ENCODE measurements at places on chromosomes 6 and 20. TPM values are rescaled to one million over a fixed set of nuclear protein-coding genes. Genes with fewer than 3 reads are reported as not detected.

Gene CCN2
- 49.4 TPM for total RNA-seq

Gene CCNC
- 76.5 TPM for total RNA-seq

Gene NR2E1
- not detected for total RNA-seq

Gene SGK2
- total RNA-seq = 0.33 TPM

- no peak for DNase-seq
These were observed at the start of gene LTB for GRCh38 chr6:31582230-31582643. Gene LTB (minus strand): TSS chr6:31582424. CDS start chr6:31582417, 7 bp downstream.

DNA sequence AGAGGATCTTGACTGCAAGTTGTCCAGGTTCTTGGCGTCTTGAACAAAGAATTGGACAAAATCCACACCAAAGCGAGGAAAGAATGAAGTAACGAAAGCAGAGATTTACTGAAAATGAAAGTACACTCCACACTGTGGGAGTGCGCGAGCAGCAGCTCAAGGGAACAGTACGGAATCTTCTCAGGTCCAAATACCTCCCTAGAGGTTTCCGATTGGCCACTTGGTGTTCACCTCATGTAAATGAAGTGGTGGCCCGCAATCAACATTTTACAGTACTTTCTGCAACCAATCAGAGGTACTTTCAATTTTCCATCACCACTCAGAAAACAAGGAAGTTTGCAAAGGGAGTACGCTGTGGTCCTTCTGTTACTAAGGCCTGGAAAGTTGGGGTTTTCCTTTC, 122.4 kb downstream of the PTPRK start:
- no peak for DNase-seq

DNA sequence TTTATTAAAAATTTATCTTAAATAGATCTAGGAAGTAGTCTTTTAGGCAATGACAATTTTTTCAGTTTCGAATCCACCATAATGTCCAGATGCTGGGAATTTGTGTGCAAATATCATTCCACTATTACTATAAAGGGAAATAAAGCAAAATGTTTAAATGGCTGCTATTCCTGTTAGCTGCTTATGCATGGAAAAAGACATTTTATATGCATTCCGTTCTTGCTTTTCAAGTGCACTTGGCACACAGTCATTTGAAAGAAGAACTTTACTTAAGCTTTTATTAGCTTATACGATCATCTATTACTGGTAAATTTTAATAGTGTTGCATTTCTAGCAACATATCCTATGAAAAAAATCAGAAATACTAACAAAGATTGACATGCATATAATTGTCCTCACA, 42.0 kb downstream of the PRL start:
- no peak for DNase-seq

GRCh38 chr6:7673063-7673536, 52.8 kb upstream of the BMP6 start:
- DNase-seq = peak; percentile 86

DNA sequence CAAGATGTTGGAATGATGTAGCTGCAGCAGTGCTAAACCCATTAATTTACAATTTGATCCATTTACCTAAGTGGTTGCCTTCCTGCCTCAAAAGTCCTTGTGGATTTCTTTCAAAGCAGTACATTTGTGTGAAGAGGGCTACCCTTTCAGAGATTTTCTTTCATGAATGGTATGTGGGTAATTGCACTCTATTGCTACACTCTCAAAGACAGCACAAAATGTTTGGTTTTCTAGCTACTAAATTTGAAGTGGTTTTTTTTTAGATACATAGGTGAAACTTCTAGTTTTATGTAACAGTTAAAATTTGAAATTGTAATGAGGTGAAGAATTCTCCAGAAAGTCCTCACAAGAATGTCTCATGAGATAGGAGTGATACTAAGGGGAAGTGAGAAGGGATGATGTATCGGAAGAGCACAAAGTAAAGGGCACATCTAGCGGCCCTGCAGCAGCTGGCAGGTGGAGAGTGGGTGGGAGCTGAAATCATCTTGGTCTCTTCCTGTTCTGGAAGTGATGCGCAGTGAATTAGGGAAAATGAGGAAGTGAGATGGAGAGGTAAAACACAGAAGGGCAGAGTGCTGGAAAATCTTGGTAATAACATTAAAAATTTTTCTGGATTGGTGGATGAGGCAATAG, 236.8 kb upstream of the MAN1A1 start:
- no peak for DNase-seq

DNA sequence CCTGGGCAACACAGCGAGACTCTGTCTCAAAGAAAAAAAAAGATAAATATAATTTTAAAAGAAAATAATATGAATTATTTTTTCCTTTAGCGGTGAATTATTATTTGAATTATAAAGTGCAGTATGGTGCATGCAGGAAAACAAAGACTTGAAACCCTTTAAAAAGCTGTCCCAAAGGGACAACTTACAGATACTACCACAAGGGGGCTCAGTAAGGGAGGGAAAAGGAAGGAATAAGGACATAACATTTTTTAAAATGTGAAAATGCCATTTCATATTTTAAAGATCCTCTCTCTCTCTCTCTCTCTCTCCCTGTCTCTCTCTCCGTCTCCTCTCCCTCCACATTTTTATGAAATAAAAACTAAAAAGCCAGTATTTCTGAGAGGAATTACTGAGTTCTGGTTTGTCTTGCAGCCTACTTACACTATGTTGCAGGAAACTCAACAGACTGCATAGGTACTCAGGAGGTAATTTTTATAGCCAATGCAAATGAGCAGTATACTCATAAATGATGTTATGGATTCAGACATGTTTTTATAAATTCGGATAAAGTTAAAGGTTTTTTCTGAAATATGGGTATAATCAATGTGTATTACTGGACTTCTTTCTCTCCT, 455.0 kb upstream of the GJE1 start:
- DNase-seq = peak; percentile 68

DNA sequence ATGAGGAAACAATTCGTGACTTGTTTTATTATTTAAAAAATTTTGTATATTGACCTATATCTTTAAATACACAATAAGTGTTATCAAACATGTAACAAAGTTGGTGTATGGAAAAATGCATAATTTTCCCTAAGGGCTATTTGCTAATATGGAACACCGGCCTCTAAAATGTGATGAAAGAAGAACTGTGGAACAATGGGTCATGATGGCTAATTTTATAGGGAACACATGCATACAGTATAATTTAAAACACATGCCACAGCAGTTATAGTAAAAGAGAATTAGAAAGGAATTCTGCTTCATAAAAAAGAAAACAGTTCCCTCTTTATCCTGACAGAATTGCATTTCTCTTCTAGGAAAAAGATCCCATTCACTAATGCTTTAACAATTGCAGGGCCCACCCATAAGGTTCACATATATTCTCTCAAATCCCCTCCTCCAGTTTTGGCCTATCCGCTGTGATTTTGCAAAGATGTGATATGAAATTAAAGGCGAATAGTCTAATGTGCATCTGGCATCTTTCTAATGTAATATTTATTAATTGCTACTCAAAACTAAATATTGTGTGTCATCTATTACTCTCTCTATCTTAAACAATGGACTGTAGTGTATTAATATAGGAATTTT, 628.1 kb upstream of the CITED2 start:
- DNase-seq = no peak

DNA sequence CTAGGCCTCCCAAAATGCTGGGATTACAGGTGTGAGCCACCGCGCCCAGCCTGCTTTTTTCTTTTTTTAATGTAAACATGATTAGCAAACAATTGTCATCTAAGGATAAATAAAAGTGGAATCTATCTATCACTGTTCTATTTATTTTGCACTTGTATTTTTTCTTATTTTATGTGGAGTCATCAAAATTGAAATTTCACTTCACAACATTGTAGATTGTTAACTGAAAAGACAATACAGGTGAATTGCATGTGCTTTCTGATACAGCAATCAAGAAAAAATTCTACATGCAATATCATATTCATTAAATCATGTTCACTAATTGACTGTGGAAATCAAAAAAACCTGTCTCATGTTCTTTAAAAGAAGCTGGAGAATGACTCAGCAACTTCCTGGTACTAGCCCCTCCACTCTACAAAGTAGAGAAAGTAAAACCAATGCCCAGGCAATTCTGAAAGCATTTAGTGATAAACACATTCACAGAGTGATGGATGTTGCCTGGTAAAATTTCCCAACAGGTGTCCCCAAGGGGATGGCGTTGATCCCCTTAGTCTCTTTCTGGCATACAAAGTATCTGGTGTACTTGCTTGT, 10.7 kb upstream of the RFX6 start:
- peak; percentile 9 for DNase-seq

- no peak for DNase-seq
These were observed 223.0 kb downstream of the HIVEP2 start for GRCh38 chr6:142722012-142722411.

- DNase-seq = peak; percentile 99
These were observed 31.4 kb downstream of the ACSS2 start for GRCh38 chr20:34907616-34908469.

DNA sequence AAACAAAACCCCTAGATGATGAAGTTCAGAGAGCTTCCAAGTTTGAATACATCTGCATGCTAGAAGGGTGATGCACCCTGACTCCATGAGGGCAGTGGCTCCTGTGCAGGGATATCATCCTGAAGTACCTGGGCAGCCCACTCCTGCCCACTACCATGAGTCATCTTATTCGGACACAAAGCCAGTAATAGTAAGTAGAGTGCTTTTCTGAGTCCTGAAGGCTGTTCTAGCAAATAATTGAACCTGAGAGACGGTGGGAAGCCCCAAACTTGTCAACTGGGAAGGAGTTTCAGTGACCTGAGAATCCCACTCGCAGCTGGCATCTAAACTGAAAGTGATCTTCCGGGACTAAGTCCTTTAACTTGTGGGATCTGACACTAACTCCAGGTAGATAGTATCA, 152.9 kb upstream of the COL21A1 start:
- DNase-seq = no peak

DNA sequence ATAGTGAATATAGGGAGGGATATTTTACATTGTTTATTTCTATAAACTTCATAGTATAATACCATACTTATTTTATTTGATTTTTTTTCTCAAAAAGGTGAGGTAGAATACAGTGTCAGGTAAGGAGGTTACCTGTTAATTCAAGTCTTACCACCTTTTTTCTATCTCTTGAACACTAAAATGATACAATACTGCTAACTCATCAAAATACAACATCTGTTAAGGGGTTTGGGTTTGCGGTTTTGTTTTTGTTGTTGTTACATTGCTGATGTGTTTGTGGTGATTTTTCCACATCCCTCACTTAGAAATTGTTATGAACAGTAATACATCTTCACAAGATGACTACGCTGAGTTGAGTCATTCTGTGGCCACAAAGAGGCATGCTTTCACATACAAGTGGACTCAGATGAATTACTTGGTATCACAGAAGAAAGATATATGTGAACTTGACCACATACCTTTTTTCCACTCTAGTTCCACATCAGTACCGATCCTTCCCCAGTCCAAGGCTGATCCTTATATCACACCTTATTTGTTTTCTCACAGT, 139.4 kb upstream of the ID4 start:
- peak; percentile 57 for DNase-seq

DNA sequence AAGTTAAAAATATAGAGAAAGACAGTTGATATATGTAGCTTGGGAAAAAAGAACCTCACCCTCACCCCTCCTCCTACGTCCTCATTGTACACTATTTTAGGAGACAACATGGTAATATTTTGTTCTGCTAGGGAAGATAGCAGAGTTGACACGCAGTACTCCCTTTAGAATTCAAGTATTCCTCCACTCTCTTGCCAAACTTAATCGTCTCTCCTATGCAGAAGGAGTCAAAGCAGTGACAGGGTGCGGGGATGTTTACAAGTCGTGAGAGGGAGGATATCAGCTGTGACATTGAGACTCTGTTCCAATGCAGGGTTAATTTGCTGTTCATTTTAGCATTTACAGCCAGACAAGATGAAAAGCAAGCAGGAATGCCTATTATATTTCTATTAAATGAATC, 97.5 kb downstream of the SOBP start:
- DNase-seq = no peak

- no peak for DNase-seq
These were observed 88.4 kb downstream of the VEGFA start for GRCh38 chr6:43858161-43859153.

- DNase-seq = no peak
These were observed 91.7 kb upstream of the EPB41L1 start for GRCh38 chr20:36062799-36063198.

DNA sequence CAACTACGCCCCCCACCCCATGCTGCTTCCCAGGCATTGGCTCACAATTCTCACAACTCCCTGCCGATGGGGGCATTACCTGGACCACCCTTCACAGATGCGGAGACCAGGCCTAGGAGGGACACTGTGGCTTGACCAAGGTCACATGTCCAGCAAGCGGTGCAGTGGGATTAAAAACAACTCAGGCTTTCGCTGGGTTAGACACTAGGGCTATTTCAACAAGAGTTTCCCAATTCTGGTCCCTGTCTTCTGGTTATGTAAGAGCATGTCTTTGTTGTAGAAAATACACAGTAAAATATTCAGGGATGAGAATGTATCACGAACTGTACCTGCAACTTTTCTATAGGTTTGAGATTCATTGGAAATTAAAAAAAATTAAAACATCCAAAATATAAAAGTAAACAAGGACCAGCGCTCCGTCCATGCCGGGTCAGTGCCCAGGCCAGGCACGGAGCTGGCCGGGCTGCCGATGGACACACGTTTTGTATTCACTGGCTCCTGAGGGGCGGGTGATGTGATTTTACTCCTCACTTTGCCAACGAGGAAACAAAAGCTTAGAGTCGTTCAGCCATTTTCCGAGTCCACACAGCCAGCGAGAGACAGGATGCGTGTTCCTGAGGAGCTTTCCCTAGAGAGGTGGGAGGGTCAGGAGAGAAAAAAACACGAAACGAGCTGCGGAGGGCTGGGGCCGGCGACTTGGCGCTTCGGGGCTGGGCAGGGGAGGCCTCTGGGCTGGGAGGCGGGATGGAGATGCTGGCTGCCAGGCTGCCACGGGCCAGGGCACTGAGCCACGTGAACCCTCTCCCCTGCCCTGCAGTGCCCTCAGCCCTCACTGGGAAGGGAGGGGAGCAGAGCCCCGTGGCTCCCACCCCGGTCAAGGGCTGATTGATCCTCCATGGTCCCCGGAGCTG, 17.1 kb upstream of the VSTM2L start:
- DNase-seq = no peak

DNA sequence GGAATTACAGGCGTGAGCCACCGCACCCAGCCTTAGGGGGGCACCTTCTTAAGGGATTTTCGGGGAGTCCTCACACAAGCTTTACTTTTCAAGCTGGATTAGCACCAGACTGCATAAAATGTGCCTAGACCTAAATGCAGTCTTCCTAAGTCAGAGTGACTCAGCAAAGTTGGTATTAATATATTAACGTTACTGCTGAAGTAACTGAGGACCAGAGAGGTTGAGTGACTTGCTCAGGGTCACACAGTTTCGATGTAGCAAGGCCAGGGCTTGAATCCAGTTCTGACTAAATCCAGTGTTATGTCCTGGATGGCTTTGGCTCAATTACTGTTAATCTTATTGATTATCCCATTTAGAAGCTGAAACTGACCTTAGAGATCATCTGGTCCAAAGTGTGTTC, 13.4 kb downstream of the EDEM2 start:
- DNase-seq = no peak

GRCh38 chr6:50818673-50819072, at the start of gene TFAP2B:
Gene TFAP2B (plus strand): TSS chr6:50818871. CDS start chr6:50818892, 21 bp downstream.
- no peak for DNase-seq

GRCh38 chr6:129500958-129501739, 208.8 kb downstream of the ARHGAP18 start:
- DNase-seq = peak; percentile 95
